Activated naive CD8-positive, alpha-beta T cell treated with anti-CD3 and anti-CD28 coated beads for 36 hours (primary cell): ENCODE measurements at places on chromosomes 16 and 17.

GRCh38 chr16:84820771-84821170, 986 bp downstream of the CRISPLD2 start:
- DNase-seq: no peak

- peak; percentile 41 for DNase-seq
These were observed 23.3 kb downstream of the CEP295NL start for GRCh38 chr17:78879635-78880186.

DNA sequence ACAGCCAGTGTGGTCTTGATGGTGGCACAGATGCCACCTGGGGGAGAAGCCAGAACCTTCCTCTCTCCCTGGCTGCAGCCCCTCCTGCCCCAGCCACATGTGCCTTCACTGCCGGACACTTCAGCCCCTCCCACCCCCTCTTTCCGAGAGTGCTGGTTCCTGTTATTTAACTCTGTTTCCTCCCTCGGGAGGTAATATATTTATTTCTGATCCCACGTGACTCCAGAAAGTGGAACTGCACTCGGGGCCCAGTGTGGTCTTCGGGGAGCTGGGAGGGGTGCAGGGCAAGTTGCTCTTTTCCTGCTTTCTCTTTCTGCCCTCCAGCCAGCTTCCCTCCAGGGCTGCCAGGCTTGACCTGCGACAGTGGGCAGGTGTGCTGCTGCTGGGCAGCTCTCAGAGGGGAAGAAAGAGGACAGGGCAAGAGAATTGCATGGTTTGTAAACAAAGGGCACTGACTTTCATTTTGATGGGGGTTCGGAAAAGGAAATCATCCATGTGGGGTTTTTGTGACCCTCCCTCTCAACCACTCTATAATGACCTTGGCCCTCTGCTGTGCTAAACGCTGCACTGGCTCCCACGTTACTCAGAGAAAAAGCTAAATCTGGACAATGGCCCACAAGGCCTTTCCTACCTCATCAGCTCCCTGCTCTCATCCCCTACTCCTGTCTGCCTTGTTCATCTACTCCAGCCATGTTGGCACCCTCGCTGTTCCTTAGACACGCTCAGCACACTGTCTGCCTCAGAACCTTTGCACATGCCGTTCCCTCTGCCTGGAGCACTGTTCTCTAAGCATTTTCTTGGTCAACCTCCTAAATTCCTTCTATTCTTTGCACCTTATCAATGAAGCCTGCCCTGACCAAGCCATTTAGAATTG, 8.2 kb upstream of the CIITA start:
- DNase-seq: no peak

GRCh38 chr17:58535431-58535830, 21.0 kb upstream of the MTMR4 start:
- no peak for DNase-seq

DNA sequence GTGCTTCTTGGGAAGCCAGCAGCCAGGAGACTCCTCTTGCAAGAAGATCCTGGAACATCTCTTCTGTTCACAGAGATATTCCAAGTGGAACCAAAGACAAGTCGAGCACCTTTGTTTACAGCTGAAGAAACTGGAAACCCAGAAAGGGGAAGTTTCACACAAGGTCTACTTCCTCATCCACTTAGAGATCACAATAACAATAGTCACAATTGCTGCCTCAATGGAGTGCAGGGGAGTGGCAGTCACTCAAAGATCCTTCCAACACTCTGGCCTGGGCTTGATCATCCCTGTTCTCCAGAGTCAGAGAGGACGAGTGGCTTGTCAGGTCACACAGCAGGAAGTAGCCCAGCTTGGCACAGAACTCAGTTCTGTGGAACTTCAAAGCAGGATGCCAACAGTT, 46.9 kb upstream of the SIAH1 start:
- DNase-seq: no peak

DNA sequence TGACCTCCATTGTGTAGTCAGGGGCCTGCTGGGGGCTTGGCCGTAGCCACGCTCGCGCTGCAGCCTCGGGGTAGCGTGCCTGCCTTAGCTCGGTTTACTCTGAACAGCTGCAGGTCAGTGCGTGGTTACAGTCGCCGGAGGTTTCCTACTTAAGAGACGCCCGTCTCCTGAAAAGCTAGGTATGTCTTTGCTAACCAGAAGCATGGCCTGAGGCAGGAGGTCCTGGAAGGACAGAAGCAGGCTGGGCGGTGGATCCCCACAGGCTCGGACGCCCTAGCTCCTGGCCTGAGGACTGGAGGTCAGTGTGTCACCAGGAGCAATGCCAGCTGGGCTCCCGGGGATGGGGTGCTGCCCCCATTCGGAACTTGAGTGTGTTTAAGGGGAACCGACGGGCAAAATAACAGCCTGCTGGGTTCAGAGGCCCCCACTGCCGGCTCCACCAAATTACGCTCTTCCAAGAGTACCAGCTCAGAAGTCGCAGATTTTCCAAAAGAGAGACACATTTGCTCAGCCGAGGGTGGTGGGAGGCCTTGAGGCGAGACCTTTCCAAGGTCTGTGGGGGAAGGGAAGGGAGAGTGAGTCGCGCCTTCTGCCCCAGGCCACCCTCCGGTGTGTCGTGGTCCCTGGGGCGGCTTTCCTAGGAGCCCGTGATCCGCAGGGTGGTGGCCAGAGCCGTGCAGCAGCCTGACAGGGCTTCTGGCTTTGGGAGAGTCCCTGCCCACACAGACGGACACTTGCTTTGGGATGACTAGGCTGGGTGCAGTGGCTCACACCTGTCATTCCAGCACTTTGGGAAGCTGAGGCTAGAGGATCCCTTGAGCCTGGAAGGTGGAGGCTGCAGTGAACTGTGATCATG, 3.9 kb upstream of the GNG13 start:
- no peak for DNase-seq
